ENCODE measurements at places on chromosomes 1 and 21.
A peak's percentile ranks its signal among the peaks of the same experiment; 100 is the strongest.

DNA sequence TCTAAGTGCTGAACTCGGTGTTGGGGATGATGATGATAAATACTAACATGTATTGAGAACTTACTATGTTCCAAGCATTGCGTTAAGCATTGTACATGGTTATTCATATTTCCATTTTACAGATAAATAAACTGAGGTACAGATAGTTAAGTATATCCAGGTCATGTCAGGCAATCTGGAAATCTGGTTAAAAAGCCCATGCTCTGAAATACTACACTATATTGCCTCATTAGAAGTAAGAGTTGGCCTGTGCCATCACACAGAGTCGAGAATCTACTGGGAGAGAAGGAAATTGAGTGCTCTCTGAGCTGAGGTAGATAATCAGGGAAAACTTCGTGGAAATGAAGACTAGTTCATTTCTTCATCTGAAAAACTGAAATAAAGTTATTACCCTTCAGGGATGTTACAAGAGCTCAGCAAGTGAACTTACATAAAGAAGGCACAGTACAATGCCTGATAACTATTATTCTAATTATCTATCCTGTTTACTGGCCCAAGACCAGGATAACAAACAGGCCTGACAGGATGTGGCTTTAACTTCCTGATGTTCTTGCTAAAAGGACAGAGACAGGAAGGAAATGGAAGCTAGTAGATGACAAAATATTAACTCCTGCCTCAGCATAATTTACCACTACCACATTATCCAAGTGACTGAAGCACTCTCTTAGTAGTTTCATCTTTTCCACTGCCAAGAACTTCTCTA lies 85.6 kb downstream of the EPS15 start:
- DNase-seq: no peak

- no peak for DNase-seq
Measured at GRCh38 chr1:29227511-29227910, 3.2 kb downstream of the MECR start.

DNA sequence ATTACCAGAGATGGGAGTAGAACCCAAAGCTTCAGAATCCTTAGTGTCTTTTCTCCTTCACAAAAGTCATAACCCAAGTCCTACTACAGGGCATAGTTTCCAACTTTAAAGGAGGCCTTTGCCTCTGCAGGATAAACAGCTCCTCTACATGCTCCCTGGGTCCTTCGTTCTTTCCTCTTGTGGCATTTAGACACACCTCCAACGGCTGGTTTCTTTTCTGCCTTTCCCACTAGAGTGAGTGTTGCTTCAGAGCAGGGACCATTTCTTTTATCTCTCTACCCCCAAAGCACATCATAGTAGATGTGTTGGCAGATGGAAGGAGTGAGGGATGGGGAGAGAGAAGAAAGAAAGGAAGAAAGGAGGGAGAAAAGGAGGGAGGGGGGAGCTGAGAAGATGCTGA lies 144.7 kb upstream of the SPATA6 start:
- DNase-seq: no peak

DNA sequence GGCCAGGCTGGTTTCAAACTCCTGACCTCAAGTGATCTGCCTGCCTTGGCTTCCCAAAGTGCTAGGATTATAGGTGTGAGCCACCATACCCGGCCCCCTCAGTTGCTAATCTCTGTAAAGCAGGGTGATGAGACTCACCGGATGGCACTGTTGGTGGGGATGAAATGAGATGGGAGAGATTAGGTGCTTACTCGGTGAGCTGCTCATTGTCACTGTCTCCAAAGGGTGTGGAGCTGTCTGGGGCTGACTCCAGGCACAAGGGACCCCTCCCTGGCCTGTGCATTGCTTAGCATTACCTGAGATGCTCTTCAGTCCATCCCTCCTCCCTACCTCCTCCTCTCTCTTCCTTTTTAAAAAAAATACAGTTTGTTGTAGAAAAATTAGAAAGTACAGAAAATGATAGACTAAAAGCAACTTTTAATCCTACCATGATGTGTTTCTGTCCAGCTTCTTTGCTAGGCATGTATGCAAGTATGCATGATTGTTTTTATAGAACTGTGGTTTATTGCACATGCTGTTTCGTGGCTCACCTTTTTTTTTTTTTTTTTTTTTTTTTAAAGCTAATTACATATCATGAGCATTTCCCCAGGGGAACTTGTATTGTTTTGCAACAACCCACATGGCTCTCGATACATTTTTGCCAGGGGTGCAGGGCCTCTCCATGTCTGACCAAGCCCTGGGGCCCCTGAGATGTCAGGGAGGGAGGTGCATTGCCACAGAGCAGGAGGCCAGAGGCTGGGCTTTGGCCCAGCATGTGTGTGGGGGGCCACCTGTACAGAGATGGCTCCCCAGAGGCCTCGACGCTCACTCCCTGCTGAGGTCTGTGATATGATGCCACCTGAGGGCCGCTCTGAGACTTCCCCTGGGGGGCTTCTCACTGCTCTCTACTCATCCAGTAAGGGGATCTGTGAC lies 55.4 kb downstream of the ARHGEF10L start:
- no peak for DNase-seq

GRCh38 chr1:230268371-230269170 lies 157.6 kb downstream of the PGBD5 start:
- DNase-seq: peak; percentile 64

DNA sequence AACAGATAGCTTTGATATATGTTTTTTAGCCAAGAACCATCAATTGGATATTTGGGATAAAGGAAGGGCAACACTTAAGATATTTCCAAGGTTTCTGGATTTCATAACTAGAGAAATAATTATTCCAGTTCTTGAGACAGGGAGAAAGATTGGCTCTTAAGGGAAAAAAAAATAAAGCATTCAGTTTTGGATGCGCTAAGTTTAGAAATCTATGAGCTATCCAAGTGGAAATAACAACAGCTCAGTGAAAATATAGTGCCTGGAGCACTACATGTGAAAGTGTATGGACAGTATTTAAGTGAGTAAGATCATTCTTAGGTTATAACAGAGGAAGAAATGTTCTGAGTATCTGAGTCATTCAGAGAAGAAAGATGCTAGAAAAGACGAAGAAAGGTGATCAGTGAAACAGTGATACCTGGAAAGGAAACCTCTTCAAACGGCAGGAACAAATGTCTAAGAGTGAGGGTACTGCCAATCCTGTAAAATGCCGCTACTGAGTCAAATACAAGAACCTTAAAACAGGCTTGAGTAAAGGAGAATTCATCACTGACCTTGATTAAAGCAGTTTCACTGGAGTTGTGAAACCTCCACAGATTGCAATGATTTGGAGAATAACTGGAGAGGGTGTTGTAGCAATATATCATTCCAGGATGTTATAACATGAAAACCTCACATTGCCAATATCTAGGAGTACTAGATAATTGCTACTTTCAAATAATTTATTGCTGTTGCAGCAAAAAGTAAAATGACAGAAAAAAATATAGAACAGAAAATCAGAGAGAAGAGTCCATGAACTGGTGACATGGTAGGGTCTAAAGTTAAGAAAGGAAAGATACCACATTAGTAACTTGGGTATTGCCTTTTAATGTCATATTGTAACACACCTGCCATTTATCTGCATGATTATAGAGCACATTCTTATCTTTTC lies 482.1 kb upstream of the RGS18 start:
- no peak for DNase-seq

DNA sequence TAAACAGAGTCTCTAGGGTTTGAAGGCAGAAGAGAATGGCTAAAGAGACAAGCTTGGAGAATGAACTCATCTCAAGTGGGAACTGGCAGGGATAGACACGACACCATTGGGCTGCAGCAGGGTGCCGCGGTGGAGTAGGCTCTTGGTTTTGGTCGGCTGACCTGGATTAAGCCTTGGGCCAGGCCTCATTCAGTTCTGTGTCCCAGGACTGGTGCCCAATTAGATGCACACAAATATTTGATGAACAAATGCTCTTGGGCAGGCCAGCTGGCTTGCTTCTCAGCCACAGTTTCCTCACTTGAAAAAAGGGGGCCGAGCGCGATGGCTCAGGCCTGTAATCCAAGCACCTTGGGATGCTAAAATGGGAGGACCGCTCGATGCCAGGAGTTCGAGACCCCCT lies 53.4 kb upstream of the CITED4 start:
- DNase-seq: no peak

GRCh38 chr1:10575616-10576015 lies 100.9 kb downstream of the PEX14 start:
- peak; percentile 72 for DNase-seq

- DNase-seq: peak; percentile 46
Measured at GRCh38 chr1:22876359-22877111, 96.1 kb downstream of the LACTBL1 start.

GRCh38 chr1:151963288-151963687 lies 30.4 kb downstream of the S100A10 start:
- DNase-seq: no peak

- no peak for DNase-seq
Measured at GRCh38 chr21:44530221-44530902, 9.6 kb downstream of the KRTAP10-1 start.

- DNase-seq: no peak
Measured at GRCh38 chr1:67105508-67105907, 29.3 kb downstream of the C1orf141 start.

DNA sequence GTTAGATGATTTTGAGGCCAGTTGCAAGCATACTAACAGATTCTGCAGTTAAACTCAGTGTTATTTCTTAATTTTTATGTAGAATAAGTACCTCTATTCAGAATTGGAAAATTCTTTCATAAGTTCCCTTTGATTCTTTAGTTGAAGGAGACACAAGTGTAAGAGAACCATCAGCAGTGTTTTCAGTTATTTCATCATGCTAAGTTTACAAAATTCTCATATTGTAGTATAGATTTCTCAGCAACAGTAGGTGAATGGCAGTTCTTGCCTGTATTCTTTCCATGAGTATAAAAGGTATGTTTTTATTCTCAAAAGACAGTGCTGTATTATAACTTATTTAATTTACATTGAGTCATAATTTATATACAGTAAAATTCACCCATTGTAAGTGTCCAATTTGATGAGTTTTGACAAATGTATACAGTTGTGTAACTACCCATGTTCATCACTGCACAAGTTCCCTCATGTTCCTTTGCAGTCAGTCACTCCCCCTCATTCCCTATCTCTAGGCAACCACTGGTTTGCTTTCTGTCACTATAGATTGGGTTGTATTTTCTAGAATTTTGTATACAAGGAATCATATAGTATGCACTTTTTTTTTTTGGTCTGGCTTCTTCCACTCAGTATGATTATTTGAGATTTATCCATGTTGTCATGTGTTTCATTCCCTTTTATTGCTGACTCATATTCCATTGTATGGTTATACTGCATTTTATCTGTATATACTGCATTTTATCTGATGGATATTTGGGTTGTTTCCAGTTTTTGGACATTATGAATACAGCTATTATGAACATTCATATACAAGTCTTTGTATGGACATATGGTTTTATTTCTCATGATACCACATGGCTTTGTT lies 3.9 kb downstream of the RPS6KC1 start:
- DNase-seq: peak; percentile 26

DNA sequence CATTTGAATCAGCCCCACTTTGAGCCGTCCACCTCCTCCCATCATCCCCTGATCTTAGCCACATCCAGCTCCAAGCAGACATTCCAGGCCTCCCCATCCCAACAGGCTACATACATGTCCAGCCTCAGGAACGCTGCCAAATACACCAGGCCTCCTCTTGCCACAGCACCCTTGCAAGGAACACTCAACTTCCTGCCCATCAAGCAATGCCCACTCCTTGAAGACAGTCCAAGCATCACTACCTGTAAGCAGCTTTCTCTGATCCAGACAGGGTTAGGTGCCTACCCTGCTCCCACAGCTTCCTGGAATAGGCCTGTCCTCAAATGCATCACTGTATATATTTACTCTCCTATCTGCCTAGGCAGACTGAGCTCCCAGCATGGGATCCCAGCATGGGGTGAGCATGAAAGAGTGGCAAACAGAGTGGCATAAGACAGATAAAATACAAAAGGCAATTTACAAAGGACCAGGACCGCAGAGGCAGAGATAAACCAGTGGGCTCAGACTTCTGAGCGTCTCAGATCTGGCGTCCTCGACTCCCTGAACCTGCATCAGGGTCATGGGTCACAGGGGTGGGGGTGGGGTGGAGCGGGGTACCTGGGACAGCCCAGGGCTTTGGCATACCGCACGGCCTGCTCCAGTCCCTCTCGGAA lies 816 bp downstream of the HYI start:
- peak; percentile 27 for DNase-seq

DNA sequence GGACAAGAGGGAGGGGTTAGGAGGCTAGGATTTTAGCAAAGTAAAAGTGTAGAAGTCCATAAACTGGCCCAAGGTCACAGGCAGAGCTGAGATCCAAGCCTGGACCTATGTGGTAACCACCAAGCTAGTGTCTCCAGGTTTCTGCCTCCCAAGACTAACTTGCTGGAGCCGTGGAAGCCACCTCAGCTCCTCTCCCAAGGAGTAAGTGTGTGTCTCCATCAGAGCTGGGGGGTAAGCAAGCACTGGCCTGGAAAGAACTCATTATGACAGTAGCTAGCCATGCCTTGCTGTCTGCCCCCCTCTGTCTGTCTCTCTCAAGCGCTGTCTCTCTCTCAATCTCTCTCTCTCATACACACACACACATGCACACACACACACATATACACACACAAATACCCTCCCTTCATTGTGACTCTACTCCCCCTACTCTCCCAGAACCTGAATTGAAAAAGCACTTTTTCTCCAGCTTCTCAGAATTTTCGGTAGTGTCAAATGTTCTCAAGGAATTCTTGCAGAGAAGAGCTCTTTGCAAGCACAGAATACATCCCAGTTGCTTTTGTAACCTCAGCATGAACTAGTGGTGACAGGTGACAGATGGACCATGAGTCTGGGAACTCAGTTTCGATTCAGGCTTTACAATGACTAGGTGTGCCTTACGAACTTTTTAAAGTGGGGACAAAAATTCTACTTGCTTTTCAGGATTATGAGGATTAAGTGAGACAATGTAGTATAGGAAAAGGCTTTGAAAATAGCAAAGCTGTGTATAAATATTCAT lies 238.0 kb upstream of the FGGY start:
- DNase-seq: no peak

- no peak for DNase-seq
Measured at GRCh38 chr1:226436472-226436854, 28.6 kb upstream of the PARP1 start.

GRCh38 chr1:100292711-100293110 lies 26.7 kb downstream of the RTCA start:
- no peak for DNase-seq

All from RWPE1 (cell line).